ENCODE measurements at places on chromosomes 12 and 14. TPM values are rescaled to one million over a fixed set of nuclear protein-coding genes. Genes with fewer than 3 reads are reported as not detected.

GRCh38 chr14:68787092-68787992 is 5.5 kb downstream of the ZFP36L1 start:
- DNase-seq = no peak

DNA sequence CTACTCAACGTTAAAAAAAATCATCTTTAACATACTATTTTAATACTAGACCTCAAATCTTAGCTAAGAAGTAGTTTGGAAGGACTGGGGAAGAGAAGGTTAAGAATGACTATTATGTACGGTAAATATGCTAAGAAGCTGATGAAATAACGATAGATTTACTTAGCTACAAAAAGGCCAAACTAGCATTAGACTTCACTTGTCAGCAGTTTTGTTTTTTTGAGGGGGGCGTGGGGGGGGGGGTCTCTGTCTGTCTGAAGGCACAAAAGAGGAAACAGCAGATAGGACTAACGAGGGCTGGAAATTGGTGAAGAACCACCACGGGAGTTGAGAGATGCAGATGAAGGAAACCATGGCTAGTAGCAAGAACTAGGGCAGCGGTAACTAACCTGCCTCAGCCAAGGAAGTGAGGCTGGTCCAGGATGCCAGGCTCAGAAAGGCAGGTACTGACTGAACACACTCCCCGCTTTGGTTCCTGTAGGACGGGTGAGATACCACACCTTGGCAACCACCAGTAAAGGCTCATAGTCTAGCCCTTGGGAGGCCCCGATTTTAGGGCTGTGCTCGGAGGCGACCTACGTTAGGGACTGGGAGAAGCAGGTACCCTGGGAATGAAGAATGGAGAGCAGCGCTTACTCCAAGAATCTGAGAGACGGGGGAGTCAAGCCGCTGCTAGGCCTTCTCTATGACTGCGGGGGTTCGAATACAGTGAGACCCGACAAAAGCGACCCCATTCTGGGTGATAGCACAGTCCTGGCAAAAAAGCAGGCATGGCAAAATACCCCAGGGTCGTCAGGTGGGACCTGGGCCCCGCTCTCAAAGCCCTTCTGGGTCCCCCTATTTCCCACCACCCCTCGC is 675 bp downstream of the NEDD8 start:
- no peak for DNase-seq

RNU6-8 gene
- not detected for total RNA-seq

- DNase-seq = no peak
Observed at GRCh38 chr14:83483063-83483462, 1949.4 kb upstream of the SEL1L start.

GRCh38 chr12:80419644-80420043 is 24.4 kb upstream of the PTPRQ start:
- DNase-seq = no peak

HOXC4 gene
- 2.5 TPM for total RNA-seq

ACOT6 gene
- total RNA-seq = not detected

DNA sequence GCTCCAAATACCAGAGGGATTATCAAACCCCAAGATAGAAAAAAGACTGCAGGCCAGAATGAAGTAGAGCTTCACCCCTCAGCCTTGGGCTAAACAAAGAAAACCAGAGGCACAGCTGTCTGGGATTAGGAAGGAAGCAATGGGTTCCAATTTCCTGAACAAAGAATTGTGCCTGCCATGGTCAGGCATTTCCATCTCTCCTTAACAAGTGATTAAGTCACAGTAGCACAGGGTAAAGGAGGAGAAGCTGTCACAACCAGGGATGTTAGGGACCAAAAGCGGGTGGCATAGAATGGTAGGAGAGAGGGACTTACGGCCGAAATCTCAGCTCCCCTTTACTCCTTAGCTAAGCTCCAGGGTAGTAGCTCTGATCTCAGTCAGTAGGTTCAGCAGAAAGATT is 33.9 kb downstream of the SPTLC2 start:
- DNase-seq = no peak

DNA sequence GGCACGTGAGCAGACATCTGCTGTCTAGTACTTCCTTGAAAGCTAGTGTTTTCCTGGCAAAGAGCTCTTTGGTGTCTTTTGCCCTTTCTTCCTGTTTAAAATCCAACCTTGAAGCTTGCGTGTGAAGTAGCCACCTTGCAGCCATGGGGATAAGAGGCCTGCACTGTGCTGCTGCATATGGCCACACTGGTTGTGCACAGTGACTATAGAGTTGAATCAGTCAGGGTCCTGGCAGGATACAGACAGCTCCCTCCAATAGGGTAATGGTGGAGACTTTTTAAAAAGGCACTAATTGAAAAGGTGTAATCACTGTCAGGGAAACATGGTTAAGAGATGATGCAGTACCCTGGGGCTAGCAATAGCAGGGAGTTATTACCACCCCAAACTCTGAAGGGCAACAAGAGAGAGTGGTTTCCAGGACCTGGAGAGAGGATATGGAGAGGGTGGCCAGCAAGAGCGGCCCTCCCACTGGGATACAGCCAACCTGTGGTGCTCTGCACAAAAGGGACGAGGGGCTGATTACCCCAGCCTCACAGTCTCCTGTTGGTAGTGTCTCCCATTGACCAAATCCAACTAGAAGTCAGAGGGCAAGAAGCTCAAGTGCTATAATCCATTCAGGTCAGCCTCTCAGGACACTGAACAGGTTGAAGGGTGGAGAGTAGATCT is 4.8 kb upstream of the GLT8D2 start:
- DNase-seq = no peak

- no peak for DNase-seq
Observed at GRCh38 chr12:75599061-75599460, 87.7 kb upstream of the KRR1 start.

FOXG1 gene
- total RNA-seq = not detected

GRCh38 chr14:101839236-101839635 is 77.7 kb downstream of the PPP2R5C start:
- no peak for DNase-seq

GRCh38 chr12:72274931-72275330 is 2.8 kb downstream of the TRHDE start:
- no peak for DNase-seq

DNA sequence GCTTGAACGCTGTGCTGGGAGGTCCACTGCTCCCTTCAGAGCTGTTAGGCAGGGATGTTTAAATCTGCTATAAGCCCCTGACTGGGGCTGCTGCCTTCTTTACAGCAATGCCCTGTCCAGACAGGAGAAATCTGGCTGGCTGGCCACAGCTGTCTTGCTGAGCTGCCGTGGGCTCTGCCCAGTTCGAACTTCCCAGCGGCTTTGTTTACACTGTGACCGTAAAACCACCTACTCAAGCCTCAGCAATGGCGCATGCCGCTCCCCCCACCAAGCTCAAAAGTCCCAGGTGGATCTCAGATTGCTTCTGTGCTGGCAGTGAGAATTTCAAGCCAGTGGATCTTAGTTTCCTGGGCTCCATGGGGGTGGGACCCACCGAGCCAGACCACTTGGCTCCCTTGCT is 35.8 kb downstream of the CKAP4 start:
- DNase-seq = no peak

DNA sequence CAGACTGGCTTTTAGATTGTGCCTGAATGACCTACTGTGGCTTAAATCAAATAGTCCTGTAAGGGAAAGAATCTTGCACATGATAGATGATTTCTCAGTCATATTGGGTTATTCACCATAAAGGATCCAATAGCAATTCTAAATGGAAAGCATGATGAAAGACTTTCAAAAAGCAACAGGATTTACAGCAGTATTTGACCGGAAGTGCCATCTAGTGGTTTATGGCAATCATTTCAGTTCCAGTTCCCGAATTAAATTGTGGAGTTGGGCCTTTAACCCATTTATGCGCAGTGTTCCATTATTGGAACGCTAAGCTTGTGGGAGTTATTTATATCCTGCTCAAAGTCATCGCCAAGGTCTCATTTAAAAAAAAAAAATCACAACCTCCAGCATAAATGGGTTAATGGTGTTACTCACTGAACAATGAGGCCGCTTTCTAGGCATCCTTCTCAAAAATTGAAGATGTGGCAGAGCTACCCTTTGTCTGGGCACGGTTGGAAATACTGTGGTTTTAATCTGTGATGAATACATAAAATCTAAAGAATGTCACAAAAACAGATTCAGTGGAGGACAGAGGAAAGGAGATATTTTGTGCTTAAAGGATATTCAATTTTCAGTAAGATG is 60.8 kb upstream of the REP15 start:
- DNase-seq = no peak

RIN3 gene
- 6.0 TPM for total RNA-seq

DNA sequence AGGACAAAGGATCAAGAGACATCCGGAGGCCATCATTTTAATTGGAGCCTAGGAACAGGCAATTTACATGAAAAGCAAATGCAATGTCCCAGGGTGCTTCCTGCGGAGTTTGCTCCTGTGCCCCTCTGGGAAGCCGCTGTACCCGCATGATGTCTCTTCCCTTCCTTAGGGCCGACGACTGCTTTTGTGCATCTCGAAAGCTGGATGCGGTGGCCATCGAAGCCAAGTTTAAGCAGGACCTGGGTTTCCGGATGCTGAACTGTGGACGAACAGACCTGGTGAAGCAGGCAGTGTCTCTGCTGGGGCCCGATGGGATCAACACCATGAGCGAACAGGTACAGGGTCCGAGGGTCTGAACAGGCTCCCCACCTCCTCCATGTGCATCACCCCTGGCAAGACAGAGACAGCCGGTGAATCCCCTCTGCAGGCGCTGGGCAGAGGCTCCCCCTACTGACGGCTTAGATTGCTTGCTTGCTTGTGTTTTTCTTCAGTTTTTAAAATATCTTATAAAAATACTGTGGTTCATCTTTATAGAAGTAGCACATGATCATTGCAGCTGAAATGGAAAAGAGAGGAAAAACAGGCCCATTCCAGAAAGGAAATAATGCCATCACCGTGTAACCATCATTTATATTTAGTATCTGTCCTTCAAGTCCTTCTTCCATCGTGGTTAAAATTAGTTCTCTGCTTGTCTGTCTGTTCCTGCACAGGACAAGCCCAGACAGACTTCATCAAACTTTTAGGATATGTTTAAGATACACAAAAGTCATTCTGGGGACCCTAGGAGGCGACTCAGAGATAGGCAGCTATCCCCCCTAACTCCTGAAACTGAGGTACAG is 75.4 kb upstream of the PWP1 start:
- peak; percentile 12 for DNase-seq

GRCh38 chr12:57604992-57605810 is 577 bp downstream of the DTX3 start:
- no peak for DNase-seq

DNA sequence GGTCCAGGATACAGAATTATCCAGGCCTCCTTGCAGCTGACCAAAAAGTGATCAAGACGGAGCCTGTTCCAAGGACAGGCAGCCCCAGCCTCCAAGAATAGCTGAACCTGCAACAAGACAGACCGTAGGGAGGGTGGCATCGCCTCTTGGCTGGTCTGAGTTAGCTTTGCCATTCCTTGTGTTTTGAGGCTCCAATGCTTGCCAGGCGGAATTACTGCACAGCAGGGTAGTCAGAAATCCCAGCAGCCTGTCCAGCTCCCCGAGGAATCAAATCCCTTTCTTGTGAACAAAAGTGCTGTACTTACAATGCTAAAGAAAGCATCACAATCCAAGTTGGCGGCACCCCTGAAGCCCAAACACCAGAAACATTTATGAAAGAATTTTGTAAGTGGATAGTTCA is 246.9 kb downstream of the TMEM132C start:
- no peak for DNase-seq

DNA sequence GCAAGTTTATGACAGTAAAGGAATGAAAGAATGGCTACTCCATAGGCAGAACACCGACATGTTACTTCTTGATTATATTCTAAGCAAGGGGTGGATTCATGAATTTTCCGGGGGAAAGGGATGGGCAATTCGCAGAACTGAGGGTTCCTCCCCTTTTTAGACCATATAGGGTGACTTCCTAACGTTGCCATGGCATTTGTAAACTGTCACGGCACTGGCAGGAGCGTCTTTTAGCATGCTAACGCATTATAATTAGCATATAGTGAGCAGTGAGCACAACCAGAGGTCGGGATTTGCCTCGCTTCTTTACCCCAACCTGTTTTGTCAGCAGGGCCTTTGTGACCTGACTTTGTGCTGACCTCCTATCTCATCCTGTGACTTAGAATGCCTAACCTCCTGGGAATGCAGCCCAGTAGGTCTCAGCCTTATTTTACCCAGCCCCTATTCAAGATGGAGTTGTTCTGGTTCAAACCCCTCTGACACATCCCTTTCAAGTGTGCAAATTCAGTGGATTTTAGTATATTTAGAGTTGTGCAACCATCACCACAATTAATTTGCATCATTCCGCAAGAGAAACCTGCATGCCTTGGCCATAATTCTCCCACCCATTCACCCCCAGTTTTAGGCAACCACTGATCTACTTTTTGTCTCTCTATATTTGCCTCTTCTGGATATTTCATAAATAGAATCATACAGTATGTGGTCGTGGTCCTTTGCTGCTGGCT is 27.4 kb downstream of the PALS1 start:
- no peak for DNase-seq

GRCh38 chr12:118103201-118103600 is 610 bp downstream of the VSIG10 start:
- no peak for DNase-seq

DNA sequence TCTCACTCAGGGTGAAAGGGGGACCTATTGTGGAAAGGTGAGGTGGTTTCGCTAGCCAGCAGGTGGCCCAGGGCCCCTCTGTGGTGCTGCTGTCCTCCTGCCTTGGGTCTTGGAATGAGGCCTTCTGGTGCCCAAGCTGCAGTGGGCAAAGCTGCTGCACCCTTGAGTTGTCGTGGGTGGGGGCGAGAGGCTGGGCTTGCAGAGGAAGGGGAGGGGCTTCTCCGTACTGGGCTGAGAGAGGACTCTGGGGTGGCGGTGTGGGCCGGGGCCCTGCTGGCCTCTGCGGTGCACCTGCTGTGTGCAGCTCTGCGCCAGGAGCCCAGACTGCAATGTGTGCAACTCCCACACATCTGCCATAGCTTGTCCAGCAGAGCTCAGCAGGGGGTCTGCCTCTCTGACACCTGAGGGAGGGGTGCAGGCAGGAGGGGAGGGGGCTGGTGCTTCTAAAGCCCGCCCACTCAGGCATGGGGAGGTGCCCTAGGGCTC is 145.8 kb downstream of the KIF26A start:
- DNase-seq = no peak

GRCh38 chr12:13171921-13172859 is 24.3 kb upstream of the EMP1 start:
- peak; percentile 89 for DNase-seq

DNA sequence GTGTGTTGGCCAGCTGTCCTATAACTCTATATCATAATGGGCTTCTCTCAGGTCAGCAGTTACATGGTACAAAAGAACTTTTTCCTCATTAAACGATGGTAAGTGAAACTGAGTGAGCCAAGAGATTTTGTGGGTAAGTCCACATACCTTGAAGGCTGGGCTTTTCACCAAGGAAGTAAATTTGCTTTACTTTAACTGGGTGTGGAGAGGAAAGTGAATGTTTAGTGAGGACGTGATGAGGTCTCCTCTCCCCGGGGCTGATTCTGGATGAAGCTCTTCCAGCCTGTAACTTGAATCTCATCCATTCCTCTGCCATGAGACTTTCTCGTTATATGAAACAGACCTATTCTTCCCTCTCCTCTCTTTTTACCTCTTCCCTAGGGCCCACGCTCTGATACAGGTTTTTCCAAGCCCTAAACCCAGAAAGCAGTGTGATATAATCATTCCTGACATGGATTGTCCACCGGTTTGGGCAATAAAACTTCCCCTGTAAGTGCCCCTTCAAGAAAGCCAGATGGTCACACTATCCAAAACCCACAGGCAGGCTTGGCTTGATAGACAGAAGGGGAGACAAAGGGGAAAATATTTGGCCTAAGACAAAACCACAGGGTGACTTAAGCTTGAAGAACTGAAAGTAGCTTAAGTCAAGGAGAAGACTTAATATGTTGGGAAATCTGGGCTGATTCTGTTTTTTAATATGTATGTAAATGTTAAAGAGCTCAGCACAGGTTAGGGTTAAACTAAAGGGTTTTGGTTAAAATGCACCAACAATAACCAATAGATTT is 50.3 kb downstream of the CIT start:
- no peak for DNase-seq
